ENCODE measurements at places on chromosomes 7 and 10. TPM values are rescaled to one million over a fixed set of nuclear protein-coding genes. Genes with fewer than 3 reads are reported as not detected.

The ENTPD1 gene
- total RNA-seq, result 10.6 TPM

The ASB10 gene
- total RNA-seq, result not detected

The MKI67 gene
- total RNA-seq, result 2.5 TPM

The CALML3 gene
- not detected for total RNA-seq

The MRC1 gene
- total RNA-seq, result 0.36 TPM

The GRID1 gene
- not detected for total RNA-seq

The SVOPL gene
- not detected for total RNA-seq

The RUFY2 gene
- total RNA-seq, result 35.5 TPM

The NEURL1 gene
- under 0.01 TPM for total RNA-seq

The PDZD7 gene
- 0.72 TPM for total RNA-seq

The CREB5 gene
- total RNA-seq, result 5.0 TPM

The GDF2 gene
- not detected for total RNA-seq

The IL15RA gene
- total RNA-seq, result 1.2 TPM

The RGR gene
- total RNA-seq, result not detected

The NKX1-2 gene
- not detected for total RNA-seq

The SPDYE16 gene
- 0.36 TPM for total RNA-seq

The SLC39A12 gene
- not detected for total RNA-seq

The ACTL6B gene
- not detected for total RNA-seq

The ZNF365 gene
- 9.1 TPM for total RNA-seq

The HTRA1 gene
- total RNA-seq, result 413 TPM

The TAS2R3 gene
- 3.2 TPM for total RNA-seq

The SPOCK2 gene
- total RNA-seq, result 0.36 TPM

The RGS10 gene
- 24.5 TPM for total RNA-seq

The SMKR1 gene
- 0.72 TPM for total RNA-seq

The CFAP69 gene
- total RNA-seq, result 5.4 TPM

The ZNF804B gene
- not detected for total RNA-seq

The JCAD gene
- 47.0 TPM for total RNA-seq

The SUN3 gene
- total RNA-seq, result not detected

The FAM25A gene
- not detected for total RNA-seq

The TFPI2 gene
- total RNA-seq, result 8.7 TPM

The PON3 gene
- 0.88 TPM for total RNA-seq

The PRKAR2B gene
- 2.5 TPM for total RNA-seq

The MLXIPL gene
- 0.29 TPM for total RNA-seq

The EN2 gene
- under 0.01 TPM for total RNA-seq

The AHR gene
- total RNA-seq, result 274 TPM

The AASS gene
- total RNA-seq, result 26.4 TPM

The SOSTDC1 gene
- total RNA-seq, result under 0.01 TPM

The TBXAS1 gene
- 0.72 TPM for total RNA-seq

The LMOD2 gene
- total RNA-seq, result not detected

The SEC24C gene
- 28.3 TPM for total RNA-seq

The PHYHIPL gene
- not detected for total RNA-seq

The CRPPA gene
- 2.4 TPM for total RNA-seq

The HOXA7 gene
- total RNA-seq, result 4.4 TPM

The DMBT1 gene
- 0.29 TPM for total RNA-seq

The PDE6C gene
- total RNA-seq, result not detected

The TAS2R4 gene
- 2.9 TPM for total RNA-seq

The CHN2 gene
- total RNA-seq, result under 0.01 TPM

The CPXM2 gene
- 0.36 TPM for total RNA-seq

The GOLGA7B gene
- total RNA-seq, result not detected

The ZMIZ1 gene
- total RNA-seq, result 50.4 TPM

The STAMBPL1 gene
- total RNA-seq, result 11.6 TPM

The FAM171A1 gene
- 28.9 TPM for total RNA-seq

All from osteoblast (primary cell).